ENCODE measurements at places on chromosomes 1 and 21.
A peak's percentile ranks its signal among the peaks of the same experiment; 100 is the strongest.

- DNase-seq = no peak
- H3K4me3 ChIP-seq = peak overlapping the region; percentile 91
- peaks cover 17% of the 10 kb centered on the region for H3K4me1 ChIP-seq
Measured at GRCh38 chr1:53195246-53196016, 1.2 kb upstream of the CPT2 start.

DNA sequence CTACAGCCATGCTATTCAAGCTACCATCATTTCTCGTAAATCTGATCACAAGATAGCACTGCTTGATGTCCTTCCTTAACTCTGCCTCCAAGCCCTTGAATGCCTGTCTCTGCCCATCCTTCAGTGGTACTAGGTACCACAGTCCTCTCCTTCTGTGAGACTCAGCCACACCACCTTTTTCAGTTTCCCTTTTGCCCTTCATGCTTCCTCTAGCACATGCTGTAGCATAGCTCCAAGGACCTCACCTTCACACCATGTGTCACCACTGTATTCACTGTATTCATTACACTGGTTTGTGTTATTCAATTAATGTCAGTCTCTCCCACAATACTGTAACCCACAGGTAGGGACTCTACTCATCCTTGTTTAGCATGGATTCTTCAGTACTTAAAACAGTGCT lies 8.0 kb upstream of the TP53BP2 start:
- no peaks in the 10 kb centered on the region for H3K36me3 ChIP-seq
- no peak overlapping the region for H3K4me3 ChIP-seq
- no peak for DNase-seq
- no peak overlapping the region for H3K27ac ChIP-seq

DNA sequence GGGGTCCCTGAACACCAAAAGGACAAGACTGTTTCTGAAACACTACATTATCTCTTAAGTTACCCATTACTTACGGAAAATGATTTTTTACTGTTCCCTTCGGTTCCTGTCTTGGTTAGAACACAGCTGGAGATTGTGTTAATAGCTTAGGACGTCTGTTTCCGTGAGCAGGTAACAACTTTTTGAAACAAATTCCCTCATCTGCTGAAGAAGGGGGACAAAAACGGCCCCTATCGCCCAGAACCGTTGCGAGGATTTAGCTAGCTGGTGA lies 67.8 kb downstream of the SLC35A3 start:
- peak overlapping the region; percentile 96 for H3K27ac ChIP-seq
- no peaks in the 10 kb centered on the region for H3K36me3 ChIP-seq
- H3K27me3 ChIP-seq = no peaks in the 10 kb centered on the region
- peaks cover 13% of the 10 kb centered on the region for H3K4me1 ChIP-seq

DNA sequence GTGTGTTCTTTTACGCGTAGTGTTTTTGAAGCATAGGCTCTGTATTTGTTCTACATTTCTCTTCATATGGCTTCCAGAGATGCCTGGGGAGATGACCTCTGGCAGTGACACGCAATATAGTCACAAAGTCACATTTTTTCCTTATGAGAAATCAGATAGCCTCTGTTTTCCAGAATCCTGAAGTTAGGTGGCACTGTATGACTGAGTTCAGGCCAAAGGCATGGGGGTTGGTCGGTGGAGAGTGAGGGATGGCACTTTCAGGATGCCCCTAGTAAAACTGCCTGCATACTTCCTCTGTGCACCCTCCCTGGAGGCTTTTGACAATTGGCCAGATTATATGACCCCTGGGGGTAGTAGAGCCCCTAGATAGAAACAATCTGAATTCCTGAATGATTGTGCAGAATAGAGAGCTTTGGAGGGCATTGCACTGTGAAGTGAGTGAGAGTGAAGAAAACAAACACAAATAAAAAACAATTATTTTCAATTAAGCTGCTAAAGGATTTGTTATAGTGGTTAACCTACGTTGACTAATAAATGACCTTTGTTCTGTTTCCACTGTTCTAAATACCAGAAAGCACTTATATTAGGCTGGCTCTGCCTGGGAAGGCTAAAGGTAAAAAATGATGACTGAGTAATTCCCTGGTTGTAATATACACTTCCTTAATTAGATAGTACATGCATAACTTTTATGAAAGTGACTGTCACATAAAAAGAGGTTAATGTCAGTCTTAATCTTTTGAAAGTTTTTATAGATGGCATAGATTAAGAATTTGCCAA lies 1660.8 kb downstream of the PLA2G4A start:
- no peak overlapping the region for H3K4me3 ChIP-seq
- H3K4me1 ChIP-seq = no peaks in the 10 kb centered on the region
- no peaks in the 10 kb centered on the region for H3K27me3 ChIP-seq
- H3K36me3 ChIP-seq = no peaks in the 10 kb centered on the region

- no peak for DNase-seq
- H3K27me3 ChIP-seq = no peaks in the 10 kb centered on the region
- H3K36me3 ChIP-seq = no peaks in the 10 kb centered on the region
- no peak overlapping the region for H3K27ac ChIP-seq
- no peak overlapping the region for H3K4me3 ChIP-seq
Measured at GRCh38 chr1:228852024-228852423, 116.7 kb downstream of the RHOU start.

DNA sequence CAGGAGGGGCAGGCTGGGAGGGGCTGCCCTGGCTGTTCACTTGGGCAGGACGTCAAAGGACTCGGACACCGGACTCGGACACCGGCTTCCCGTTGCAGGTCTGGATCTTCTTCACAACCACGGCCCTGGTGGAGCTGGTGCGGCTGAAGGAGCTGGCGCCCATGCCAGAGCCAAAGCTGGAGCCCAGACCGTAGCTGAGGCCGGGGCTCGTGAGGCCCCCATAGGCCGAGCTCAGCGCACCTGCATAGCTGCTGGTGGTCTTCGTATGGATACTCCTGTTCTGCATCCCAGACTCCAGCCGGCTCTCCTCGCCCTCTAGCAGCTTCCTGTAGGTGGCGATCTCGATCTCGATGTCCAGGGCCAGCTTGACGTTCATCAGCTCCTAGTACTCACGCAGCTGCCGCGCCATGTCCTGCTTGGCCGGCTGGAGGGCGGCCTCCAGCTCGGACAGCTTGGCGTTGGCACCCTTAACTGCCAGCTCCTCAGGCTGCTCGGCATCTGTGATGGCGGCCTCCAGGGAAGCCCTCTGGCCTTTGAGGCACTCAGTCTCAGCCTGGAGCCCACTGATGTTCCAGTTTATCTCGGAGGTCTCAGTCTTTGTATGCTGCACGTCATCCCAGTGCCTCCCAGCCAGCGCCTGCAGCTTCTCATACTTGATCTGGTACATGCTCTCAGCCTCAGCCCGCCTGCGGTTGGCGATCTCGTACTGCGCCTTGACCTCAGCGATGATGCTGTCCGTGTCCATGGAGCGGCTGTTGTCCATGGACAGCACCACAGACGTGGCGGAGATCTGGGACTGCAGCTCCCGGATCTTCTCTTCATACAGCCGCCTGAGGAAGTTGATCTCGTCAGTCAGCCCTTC lies 15.1 kb upstream of the KLF17 start:
- no peak overlapping the region for H3K4me3 ChIP-seq
- H3K27ac ChIP-seq = no peak overlapping the region
- DNase-seq = no peak
- peaks cover 32% of the 10 kb centered on the region for H3K27me3 ChIP-seq
- no peaks in the 10 kb centered on the region for H3K4me1 ChIP-seq

DNA sequence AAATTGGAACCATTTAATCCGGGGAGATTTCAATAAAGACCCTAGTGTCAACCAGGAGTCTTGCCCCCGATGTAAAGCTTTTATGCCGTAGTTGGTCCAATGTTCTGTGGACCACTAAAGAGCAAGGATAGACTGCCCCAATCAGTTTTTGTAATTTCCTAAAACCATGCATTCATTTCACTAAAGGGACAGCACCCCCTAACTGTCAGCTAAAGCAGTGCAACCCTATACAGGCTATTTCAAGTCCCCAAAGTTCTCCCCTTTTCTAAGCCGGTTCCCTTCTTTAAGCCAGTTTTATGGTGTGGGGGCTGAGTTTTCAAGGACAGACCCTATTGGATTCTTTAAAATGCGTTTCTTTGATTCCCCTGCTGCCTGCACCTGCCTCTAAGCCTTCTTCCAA lies 12.7 kb upstream of the PDPN start:
- no peak overlapping the region for H3K27ac ChIP-seq
- no peaks in the 10 kb centered on the region for H3K4me1 ChIP-seq
- no peak for DNase-seq

GRCh38 chr1:37391211-37392011 lies 83.0 kb upstream of the ZC3H12A start:
- no peaks in the 10 kb centered on the region for H3K36me3 ChIP-seq
- H3K27ac ChIP-seq = no peak overlapping the region
- H3K27me3 ChIP-seq = peaks cover 68% of the 10 kb centered on the region
- H3K4me1 ChIP-seq = no peaks in the 10 kb centered on the region

DNA sequence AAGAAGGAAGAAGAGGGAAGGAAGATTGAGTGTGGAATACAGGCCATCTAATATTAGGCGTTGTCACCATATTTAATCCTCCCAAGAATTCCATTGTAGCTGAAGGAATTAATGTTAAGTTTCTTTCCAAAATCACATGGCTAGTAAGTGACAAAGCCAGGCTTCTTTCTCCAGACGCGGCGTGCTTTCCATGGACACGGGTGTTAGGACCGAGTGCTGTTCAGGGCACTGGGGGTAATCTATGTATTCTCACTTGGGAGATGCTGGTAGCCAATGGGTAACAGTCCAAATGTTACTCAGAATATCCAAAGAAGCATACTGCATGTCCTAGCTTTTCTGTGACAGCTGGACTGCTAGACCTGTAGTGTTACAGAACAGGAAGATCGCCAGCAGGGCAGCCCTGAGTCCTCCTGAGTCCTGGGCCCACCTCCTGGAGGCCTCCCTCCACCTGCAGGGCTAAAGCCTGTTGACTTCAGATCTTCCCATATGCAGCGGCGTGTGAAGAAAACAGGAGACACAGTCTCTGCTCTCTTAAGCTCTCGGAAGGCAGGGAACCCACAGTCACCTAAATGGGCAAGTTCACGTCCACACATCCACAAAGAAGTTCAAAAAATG lies 5.3 kb downstream of the IGSF9 start:
- H3K4me1 ChIP-seq = peaks cover 41% of the 10 kb centered on the region
- no peaks in the 10 kb centered on the region for H3K36me3 ChIP-seq
- no peak for DNase-seq
- no peak overlapping the region for H3K4me3 ChIP-seq
- peaks cover 27% of the 10 kb centered on the region for H3K27me3 ChIP-seq
- H3K27ac ChIP-seq = no peak overlapping the region

DNA sequence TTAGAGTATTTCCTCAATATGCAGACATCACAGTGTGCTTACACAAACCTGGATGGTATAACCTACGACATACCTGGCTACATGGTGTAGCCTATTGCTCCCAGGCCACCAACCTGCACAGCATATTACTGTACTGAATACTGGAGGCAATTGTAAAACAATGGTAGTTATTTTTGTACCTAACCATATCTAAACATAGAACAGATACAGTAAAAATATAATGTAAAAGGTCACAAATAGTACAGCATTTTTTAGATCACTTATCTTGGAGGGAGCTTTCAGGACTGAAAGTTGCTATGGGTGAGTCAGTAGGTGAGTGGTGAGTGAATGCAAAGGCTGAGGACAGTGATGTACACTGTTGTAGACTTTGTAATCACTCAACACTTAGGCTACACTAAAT lies 492.3 kb downstream of the MRPL39 start:
- no peak overlapping the region for H3K4me3 ChIP-seq
- no peak for DNase-seq
- no peak overlapping the region for H3K27ac ChIP-seq
- H3K4me1 ChIP-seq = no peaks in the 10 kb centered on the region
- no peaks in the 10 kb centered on the region for H3K27me3 ChIP-seq

DNA sequence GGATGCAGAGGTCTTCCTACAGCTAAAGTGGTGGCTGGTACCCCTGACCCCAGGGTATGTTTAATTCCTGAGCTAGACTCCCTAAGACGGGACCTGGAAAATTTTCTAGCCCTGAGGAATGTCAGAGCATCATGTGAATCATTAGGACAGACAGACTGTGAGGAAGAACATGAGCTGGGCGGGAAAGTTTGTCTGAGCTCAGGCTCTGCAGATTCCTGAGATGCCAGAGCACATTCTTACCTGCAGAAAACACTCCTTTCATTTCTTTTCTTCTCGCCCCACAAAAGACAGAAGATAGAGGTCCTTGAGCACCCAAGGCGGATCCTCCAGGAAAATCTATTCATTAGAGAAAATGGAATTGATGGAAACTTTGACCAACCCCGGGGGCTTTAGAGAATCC lies 6.5 kb downstream of the CAPN2 start:
- no peak overlapping the region for H3K4me3 ChIP-seq
- no peaks in the 10 kb centered on the region for H3K27me3 ChIP-seq
- H3K36me3 ChIP-seq = peaks cover 45% of the 10 kb centered on the region
- peak overlapping the region; percentile 37 for H3K27ac ChIP-seq
- peaks cover 82% of the 10 kb centered on the region for H3K4me1 ChIP-seq

DNA sequence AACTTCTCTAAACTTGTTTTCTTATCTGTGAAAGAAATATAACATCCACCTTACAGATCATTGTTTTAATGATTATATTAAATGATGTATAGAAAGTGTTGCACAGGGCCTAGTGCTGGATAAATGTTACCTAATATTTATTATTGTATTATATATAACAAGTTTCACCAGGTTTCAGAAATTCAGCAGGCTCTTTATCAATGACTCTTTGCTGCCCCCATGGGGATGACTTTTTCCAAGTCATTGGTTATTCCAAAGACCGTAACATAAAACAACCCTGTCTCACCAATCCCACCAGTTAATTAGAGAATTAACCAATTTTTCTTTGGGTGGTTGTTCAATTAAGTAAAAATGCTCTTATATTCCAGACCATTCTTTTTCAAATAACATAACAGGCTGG lies 7.3 kb upstream of the DEDD start:
- H3K4me1 ChIP-seq = peaks cover 11% of the 10 kb centered on the region
- no peak overlapping the region for H3K27ac ChIP-seq
- no peaks in the 10 kb centered on the region for H3K36me3 ChIP-seq
- no peak overlapping the region for H3K4me3 ChIP-seq

DNA sequence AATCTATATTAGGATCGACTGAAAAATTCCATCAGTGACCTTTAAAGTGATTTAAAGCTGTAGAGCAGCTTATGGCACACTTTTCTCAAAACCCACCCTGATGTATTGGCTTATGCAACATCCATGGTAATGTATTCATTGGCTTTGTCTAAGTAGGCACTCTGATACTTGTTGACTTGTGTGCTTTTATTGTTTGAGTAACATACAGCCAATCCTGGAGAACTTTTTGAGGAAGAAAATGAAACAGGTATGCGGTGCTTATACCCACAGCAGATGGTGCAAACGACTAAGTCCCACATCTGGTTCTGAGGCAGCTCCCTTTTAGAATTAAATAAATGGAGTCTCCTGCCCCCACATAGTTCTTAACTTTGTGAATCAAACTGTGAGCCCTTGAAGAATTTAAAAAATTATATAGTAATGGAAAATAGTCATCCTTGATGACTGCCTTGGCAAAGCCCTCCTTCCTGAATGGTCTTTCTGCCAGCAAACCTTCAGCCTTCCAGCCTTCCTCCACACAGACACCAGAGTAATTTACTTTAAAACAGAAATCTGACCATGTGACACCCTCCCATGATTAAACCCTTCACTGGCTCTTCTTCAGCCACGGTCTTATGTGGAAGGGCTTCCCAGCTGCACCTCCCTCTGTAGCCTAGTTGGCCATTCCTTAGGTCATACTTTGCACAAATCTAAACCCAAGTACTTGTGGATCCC lies 116.0 kb downstream of the BCAR3 start:
- no peak overlapping the region for H3K4me3 ChIP-seq
- no peak overlapping the region for H3K27ac ChIP-seq
- no peaks in the 10 kb centered on the region for H3K4me1 ChIP-seq
- H3K27me3 ChIP-seq = no peaks in the 10 kb centered on the region
- no peak for DNase-seq

- H3K4me1 ChIP-seq = peaks cover 9% of the 10 kb centered on the region
- no peak for DNase-seq
- no peaks in the 10 kb centered on the region for H3K36me3 ChIP-seq
- no peak overlapping the region for H3K4me3 ChIP-seq
- H3K27ac ChIP-seq = no peak overlapping the region
Measured at GRCh38 chr1:203700901-203701300, 64.1 kb upstream of the LAX1 start.

Measured in naive thymus-derived CD8-positive, alpha-beta T cell (primary cell).